Upper lobe of left lung (tissue), 6 donors: ENCODE measurements at places on chromosomes 3 and 15. TPM values are rescaled to one million over a fixed set of nuclear protein-coding genes. Genes with fewer than 3 reads are reported as not detected.

Gene GPR62
- total RNA-seq = not detected

Gene CGNL1
- 81.8 TPM for total RNA-seq

DNA sequence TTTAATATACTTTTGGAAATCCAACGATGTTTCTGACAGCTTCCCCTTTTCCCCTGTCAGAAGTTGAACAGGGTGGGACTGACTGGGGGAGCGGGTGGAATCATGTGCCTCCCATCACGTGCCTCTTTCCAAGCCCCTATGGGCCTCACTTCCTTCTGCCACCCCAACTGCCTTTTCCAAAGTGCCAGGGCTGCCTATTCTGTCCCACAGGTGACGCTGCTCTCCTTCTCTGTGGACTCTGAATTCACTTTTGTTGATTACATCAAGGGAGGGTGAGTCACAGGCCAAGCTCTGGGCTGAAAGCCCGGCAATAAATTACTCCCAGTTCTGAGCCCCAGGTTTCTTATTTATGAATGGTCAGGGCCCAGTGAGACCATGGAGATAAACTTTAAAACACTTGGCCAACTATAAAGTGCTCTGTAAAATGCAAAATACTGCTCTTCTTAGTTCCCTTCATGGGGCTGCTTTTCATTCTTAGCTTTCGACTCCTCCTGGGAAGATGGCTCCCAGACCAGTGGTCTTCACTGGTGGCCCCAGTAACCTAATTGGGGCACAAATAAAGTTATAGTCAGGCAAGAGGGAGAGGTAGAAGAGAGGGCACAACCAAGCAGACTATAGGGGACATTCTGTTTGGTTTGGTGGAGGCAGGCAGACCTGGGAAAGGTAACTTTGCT lies 12.3 kb downstream of the CPNE9 start:
- H3K36me3 ChIP-seq = no peaks in the 10 kb centered on the region
- H3K4me1 ChIP-seq = no peaks in the 10 kb centered on the region
- no peak overlapping the region for H3K27ac ChIP-seq
- peak; percentile 81 for DNase-seq
- no peaks in the 10 kb centered on the region for H3K27me3 ChIP-seq

GRCh38 chr3:140434261-140434905 lies 243.5 kb upstream of the TRIM42 start:
- H3K4me3 ChIP-seq = no peak overlapping the region
- no peak overlapping the region for H3K27ac ChIP-seq
- DNase-seq = no peak
- no peaks in the 10 kb centered on the region for H3K4me1 ChIP-seq
- H3K27me3 ChIP-seq = no peaks in the 10 kb centered on the region

Gene NANOGP8
- total RNA-seq = 8.4 TPM

Gene UPK1B
- total RNA-seq = not detected

Gene CYP8B1
- 0.14 TPM for total RNA-seq

Gene RTP1
- not detected for total RNA-seq

Gene CPNE9
- not detected for total RNA-seq

GRCh38 chr3:18393906-18394305 lies 31.2 kb downstream of the SATB1 start:
- H3K27ac ChIP-seq = no peak overlapping the region
- H3K36me3 ChIP-seq = no peaks in the 10 kb centered on the region
- DNase-seq = no peak
- H3K4me3 ChIP-seq = no peak overlapping the region
- no peaks in the 10 kb centered on the region for H3K27me3 ChIP-seq
- no peaks in the 10 kb centered on the region for H3K4me1 ChIP-seq

DNA sequence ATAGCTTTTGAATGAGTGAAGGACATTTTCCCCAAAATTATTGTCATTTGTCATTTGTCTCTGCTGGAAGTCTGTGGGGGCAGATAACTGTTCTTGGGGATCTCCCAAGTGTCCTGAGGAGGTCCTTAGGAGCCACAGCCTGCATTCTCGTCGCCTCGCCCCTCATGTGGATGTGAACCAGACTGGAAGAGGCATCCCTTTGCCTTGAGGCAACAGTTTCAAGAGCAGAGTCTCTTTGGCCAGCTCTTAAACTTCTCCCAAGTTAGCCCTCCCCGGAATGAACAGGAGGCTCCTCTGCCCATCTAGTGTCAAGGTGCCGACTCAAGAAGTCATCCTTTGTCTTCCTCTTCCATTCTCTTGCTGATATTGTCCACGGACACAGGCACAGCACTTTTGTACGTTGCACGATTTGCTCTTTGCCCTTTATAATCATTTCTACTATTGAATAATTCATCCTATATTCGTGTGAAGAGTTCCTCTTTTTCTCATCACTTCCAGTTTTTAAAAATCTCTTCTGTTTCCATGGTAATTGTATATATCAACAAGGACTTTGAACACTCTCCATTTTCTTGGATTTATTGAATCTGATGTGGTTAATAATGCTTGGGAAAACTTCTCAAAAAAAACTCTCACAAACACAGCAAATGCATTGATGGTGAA lies 40.8 kb upstream of the CD47 start:
- H3K4me3 ChIP-seq = no peak overlapping the region
- no peak for DNase-seq
- peak overlapping the region; percentile 53 for H3K27ac ChIP-seq
- H3K27me3 ChIP-seq = no peaks in the 10 kb centered on the region
- no peaks in the 10 kb centered on the region for H3K36me3 ChIP-seq

DNA sequence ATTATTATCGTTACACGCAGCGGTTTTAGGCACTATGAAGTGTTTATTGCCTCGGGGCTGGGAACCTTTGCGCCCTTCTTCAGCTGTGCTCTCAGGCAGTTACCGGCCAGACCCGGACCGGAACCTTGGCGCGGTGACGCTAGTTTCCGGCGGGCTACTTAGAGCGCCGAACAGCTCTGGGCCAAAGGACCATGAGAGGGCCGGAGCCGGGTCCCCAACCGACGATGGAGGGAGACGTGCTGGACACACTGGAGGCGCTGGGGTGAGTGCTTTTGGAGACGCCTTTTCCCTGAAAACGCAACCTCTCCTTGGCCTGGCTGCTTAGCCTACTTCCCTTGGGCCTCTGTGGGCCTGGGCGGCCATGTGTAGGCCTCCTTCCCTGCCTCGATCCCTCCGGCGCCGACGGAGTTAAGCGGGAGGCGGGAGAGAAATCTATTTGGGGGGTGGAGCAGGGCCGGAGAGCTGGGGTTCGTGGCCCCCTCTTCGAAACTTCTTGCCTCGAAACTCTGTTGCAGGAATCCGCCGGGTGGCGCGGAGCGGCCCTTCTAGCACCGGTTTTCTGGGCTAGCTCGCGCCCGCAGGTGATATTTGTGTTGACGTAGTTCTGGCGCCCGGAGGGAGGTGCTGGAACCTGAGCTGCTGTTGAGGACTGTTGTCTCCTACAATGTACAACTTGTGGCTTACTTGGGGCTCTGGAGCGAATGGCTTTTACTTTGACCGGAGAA lies at the start of gene FAM98B:
Gene FAM98B (plus strand): TSS at position 157 of the 725 bp plus-strand sequence. CDS start 35 bp downstream, at position 192.
- no peaks in the 10 kb centered on the region for H3K36me3 ChIP-seq
- H3K4me3 ChIP-seq = peak within 1 kb of the TSS; percentile 69
- peaks cover 14% of the 10 kb centered on the region for H3K4me1 ChIP-seq
- H3K27ac ChIP-seq = peak within 1 kb of the TSS; percentile 88
- H3K27me3 ChIP-seq = no peaks in the 10 kb centered on the region
- peak; percentile 97 for DNase-seq

- no peak overlapping the region for H3K4me3 ChIP-seq
- no peak for DNase-seq
- H3K27me3 ChIP-seq = no peaks in the 10 kb centered on the region
- H3K27ac ChIP-seq = no peak overlapping the region
- H3K36me3 ChIP-seq = peaks cover 13% of the 10 kb centered on the region
These were observed 73.8 kb downstream of the GOLIM4 start for GRCh38 chr3:168021737-168022450.

DNA sequence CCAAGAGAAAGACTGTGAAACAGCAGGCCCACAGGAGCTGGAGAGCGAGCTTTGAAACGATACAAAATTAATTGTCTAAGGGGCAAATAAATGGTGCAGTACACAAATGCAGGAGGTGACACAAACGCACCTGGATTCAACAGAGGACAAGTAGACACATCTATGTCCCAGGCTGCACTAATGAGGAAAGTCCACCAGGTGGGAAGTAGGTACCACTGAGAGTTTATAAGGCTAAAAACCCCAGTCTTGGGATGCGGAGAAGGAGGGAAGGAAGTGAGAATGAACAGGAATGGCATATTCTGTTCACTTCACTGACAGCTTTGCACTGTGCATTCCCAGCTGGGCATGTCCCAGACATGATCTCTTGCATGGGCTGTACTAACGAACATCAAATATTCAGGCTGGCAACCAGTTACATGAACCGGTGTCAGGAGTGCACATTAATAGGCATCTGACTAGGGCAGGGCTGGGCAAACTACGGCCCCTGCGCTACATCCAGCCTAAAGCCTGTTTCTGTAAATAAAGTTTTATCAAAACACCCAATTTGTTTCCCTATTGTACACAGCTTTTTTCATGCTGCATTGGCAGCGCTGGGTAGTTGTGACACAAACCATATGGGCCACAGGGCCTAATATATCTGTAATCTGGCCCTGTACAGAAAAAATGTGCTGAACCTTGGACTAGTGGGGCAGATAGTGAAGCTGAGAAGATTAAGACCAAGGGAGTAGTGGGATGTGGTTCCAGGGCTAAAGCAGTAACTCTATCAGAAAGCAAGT lies 107.0 kb downstream of the IGF2BP2 start:
- H3K4me1 ChIP-seq = peaks cover 19% of the 10 kb centered on the region
- H3K27me3 ChIP-seq = no peaks in the 10 kb centered on the region
- peak overlapping the region; percentile 36 for H3K27ac ChIP-seq
- DNase-seq = no peak
- no peaks in the 10 kb centered on the region for H3K36me3 ChIP-seq
- no peak overlapping the region for H3K4me3 ChIP-seq

DNA sequence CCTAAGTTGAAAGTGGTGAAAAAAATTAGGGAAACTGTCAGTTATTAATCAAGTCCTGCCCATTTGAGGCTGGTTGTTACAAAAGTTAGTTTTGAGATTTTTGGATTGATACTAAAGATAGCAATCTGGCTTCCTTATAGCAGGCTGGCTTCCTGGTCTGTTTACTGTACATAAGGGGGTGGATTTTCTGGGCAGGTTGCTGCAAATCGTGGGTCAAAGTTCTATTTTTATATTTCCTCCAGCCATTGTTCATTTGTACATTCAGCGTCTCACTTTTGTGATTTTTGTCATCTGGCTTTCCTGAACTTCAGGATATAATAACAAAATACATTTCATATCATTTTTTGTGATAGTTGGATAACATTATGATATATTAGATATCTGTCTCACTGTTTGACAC lies 49.5 kb downstream of the CLDN1 start:
- DNase-seq = no peak
- H3K4me1 ChIP-seq = no peaks in the 10 kb centered on the region
- no peak overlapping the region for H3K27ac ChIP-seq
- no peaks in the 10 kb centered on the region for H3K36me3 ChIP-seq
- H3K27me3 ChIP-seq = no peaks in the 10 kb centered on the region
- H3K4me3 ChIP-seq = no peak overlapping the region

Gene TRPM1
- total RNA-seq = not detected

Gene CCNB2
- 1.7 TPM for total RNA-seq

DNA sequence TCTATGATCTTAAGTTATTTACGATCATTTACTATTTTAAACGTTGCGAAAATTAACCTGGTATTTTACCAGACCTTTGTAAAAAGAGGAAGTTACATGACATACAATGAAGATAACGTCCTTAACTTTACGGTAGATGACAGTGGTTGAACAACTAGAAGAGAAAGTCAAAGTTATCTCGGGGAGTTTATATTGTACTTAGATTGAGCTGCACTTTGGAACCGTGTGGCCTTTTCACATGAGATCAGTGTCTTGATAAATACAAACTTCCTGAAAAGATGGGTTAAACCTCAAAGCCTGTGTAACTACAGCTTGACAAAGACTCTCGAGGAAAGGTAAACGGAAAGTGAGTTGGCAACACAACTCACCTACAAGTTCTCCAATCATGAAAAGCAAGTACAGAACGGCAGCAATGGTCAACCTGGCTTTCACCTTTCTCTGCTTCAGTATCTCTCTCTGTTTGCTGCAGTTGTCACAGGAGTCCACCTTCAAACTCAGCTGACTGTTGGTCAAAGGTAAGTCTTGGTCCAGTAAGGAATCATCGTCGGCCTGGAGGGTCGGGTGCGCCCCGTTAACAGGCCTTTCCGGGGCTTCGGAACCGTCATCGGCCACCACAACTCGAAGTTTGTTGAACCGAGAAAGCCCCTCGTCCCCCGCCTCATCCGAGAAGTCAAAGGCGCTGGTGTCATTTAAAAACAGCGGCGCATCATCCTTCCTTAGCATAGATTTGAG lies 793 bp downstream of the SLC30A4 start:
- H3K27me3 ChIP-seq = no peaks in the 10 kb centered on the region
- no peak for DNase-seq
- no peaks in the 10 kb centered on the region for H3K36me3 ChIP-seq
- H3K4me3 ChIP-seq = peak overlapping the region; percentile 70
- peak overlapping the region; percentile 81 for H3K27ac ChIP-seq

Gene ONECUT1
- total RNA-seq = not detected

- H3K4me3 ChIP-seq = no peak overlapping the region
- no peak overlapping the region for H3K27ac ChIP-seq
- H3K4me1 ChIP-seq = no peaks in the 10 kb centered on the region
- DNase-seq = no peak
- no peaks in the 10 kb centered on the region for H3K36me3 ChIP-seq
These were observed 32.6 kb upstream of the GYG1 start for GRCh38 chr3:148958696-148959095.

DNA sequence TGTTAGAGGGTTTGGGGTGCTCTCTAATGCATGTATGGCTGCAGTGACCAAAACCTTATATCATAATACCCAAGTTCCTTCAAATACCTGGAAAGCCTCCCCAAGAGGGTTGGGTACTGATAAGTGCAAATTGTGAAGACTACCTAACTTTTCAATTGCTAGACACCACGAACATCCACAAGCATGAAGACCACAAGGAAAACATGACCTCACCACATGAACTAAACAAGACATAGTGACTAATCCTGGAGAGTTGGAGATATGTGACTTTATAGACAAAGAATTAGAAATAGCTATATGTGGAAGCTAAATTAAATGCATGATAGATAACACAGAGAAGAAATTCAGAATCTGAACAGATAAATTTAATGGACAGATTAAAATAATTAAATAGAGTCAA lies 23.9 kb upstream of the AADACL2 start:
- H3K36me3 ChIP-seq = no peaks in the 10 kb centered on the region
- H3K4me3 ChIP-seq = no peak overlapping the region
- DNase-seq = no peak
- H3K4me1 ChIP-seq = no peaks in the 10 kb centered on the region

- H3K4me1 ChIP-seq = no peaks in the 10 kb centered on the region
- no peak overlapping the region for H3K27ac ChIP-seq
- no peaks in the 10 kb centered on the region for H3K27me3 ChIP-seq
- no peak overlapping the region for H3K4me3 ChIP-seq
- peak; percentile 15 for DNase-seq
These were observed 115.4 kb downstream of the NEK10 start for GRCh38 chr3:27253831-27254230.

Gene ARHGEF26
- total RNA-seq = 109 TPM

Gene TMEM39A
- 51.7 TPM for total RNA-seq

- DNase-seq = no peak
- H3K27ac ChIP-seq = peak overlapping the region; percentile 98
- no peaks in the 10 kb centered on the region for H3K36me3 ChIP-seq
- peak overlapping the region; percentile 90 for H3K4me3 ChIP-seq
- no peaks in the 10 kb centered on the region for H3K27me3 ChIP-seq
These were observed 691 bp downstream of the SENP7 start for GRCh38 chr3:101512396-101512645.

- H3K27ac ChIP-seq = no peak overlapping the region
- no peaks in the 10 kb centered on the region for H3K36me3 ChIP-seq
- peak; percentile 24 for DNase-seq
- no peak overlapping the region for H3K4me3 ChIP-seq
- no peaks in the 10 kb centered on the region for H3K4me1 ChIP-seq
These were observed 244.8 kb downstream of the ALCAM start for GRCh38 chr3:105611304-105612192.
